ENCODE measurements at places on chromosomes 1 and 21. TPM values are rescaled to one million over a fixed set of nuclear protein-coding genes. Genes with fewer than 3 reads are reported as not detected.

DNA sequence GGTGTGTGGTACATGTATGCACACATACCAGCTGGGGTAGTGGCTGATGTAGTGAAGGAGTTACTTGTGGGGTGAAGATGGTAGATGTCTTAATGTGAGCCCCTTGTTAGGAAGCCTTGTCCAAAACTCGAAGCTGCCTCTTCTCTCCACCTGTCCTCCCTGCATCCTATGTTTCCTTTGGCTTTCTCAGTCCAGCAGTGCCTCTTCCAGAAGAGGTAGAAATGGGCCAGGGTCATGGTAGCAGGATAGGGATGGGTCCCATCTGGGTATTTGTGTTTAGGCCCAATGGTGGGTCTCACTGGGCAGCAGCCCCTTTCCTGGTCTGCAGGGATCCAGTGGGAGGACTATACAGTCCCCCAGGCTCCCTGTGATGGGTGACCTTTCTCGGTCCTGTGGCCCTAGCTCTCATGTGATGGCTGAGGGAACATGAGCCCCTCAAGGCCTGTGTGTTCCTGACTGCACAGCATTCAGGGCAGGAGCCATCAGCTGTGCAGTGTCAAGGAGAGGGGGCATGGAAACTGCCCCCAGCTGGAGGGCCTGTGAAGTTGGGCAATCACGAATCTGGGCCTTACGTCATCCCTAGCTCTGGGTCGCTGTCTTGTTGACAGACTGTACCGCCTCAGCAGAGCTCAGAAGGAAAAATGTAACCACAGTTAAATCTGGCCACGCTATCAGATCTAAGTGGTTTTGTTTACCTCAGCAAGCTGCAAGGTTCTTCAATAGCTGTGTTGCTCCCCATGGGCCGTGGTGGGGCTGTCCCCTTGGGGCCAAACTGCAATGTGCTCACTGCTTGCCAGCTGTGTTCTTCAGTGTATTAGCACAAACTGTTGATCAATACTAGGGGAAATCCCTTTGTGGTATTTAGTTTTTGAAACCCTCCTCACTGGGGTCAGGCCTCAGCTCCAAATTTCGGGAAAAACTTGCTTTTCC lies 82.7 kb downstream of the NOS1AP start:
- DNase-seq, result no peak
- H3K4me1 ChIP-seq, result peaks cover 34% of the 10 kb centered on the region
- peaks cover 4% of the 10 kb centered on the region for H3K36me3 ChIP-seq

DNA sequence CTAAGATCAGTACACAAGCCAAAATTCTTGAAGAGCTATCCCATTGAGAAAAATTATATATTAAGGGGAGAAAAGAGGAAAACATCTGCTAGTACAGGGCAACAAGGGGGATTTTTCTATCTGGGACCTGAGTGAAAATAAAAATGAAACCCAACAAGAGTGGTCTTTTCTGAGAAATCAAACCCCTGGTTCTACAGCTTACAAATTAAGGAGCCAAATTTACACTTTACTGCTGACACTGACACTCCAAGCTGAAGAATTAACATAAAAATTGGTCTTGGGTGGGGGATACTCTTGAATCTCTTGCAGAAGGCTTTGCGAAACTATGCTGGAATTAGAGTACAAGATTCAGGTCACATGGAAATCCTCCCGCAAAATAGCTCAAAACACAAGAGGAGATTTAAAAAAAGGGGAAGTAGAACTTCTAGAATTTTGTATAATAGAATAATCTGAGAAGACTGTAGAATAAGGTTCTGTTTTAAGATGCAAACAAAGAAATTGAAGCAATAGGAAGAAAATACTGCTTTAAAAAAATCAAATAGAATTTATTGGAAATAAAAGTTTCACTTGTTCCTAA lies 32.1 kb upstream of the HSPA13 start:
- H3K27ac ChIP-seq, result no peak overlapping the region
- H3K4me3 ChIP-seq, result no peak overlapping the region
- no peak for DNase-seq

DNA sequence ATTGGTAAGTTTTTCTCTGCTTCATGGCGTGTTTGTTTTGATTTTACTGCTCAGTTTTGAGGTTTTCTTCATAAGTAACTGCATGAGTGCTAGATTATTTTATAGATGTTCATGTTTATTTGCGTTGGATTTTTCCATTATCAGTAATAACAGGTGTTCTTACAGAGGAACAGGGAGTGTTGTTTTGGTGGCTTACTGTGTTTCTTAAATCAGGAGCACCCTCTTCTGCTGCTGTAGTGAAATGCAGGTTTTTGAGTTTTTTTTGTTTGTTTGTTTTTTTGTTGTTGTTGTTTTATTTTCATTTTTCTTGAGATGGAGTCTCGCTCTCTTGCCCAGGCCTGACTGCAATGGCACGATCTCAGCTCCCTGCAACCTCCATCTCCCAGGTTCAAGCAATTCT lies 32.6 kb downstream of the CTBS start:
- peaks cover 1% of the 10 kb centered on the region for H3K27me3 ChIP-seq
- H3K36me3 ChIP-seq, result no peaks in the 10 kb centered on the region
- no peak overlapping the region for H3K27ac ChIP-seq
- DNase-seq, result no peak
- no peaks in the 10 kb centered on the region for H3K4me1 ChIP-seq

DNA sequence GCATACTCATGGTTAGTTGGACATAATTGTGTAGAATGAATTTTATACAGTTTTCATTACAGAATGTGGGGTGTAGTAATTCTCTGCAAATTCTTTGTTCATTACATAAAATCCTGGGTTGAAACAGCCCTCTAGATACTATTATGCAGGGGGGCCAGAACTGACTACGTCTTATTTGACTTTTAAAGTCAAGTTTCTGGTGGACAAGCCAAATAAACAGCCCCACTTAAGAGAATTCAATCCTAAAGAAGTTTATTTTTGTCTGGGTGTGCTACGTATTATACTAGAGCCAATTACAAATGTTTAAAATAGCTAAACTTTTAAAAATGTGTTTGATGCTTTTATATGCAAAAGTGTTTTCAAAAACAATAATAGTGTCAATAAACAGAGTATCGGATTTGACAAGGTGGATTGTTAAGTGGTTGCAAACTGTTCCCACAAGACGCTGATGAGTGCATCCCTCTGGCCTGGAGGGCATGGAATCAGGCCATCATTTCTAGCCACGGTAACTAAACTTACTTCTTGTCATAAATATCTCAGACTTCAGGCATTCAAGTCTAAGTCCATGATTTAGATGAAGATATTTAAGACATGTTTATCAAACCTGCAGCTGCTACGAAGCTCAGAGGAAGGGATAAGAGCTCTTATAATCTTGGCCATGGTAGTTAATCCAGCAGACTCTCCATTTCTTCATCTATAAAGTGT lies 646.3 kb downstream of the KIF26B start:
- H3K27me3 ChIP-seq, result peaks cover 8% of the 10 kb centered on the region
- no peak for DNase-seq
- no peak overlapping the region for H3K4me3 ChIP-seq
- no peaks in the 10 kb centered on the region for H3K36me3 ChIP-seq
- H3K27ac ChIP-seq, result no peak overlapping the region
- H3K4me1 ChIP-seq, result no peaks in the 10 kb centered on the region

OR2T2 gene
- total RNA-seq, result not detected

SPRR1A gene
- not detected for total RNA-seq

All from endothelial cell (in vitro differentiated cells).